Left kidney (tissue), 8 donors: ENCODE measurements at places on chromosomes 7 and 10.

DNA sequence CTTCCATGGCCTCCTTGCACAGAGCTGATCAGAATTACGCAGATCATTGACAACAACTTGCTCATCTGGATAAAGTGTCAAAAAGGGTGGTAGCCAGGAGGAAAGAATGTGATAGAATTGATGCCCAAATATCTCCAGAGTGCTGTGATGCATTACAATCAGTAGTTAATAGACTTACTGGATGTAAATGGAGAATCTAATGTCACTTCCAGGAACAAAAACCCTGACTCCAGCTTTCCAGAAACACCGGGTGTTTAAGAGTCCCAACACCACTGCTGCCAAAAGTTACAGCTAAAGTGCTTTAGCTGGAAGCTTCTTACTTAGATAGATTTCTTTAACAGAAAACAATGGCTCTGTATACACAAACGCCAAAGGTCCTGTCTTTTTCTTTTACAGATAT lies 25.7 kb upstream of the OSBPL3 start:
- no peak for DNase-seq

DNA sequence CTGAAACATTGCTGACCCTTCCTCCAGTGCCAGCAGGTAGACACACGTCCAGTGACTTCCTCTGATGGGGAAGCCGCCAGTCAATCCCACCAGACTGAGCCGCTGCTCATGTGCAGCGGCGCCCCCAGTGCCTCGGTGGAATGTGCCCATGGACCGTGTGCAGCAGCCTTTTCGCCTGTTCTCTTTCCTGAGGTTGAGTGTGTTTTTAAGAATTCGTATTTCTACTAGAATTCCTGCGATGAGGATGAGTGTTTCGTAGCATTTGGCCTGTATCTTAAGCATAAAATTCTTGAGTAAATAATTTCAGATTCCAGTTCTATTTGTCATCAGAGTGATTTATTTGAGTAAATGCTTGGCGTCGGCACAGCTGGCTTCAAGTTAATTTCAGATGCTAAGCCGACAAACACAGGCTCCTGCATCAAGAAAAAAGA lies 35.4 kb downstream of the BNIP3 start:
- DNase-seq, result no peak

DNA sequence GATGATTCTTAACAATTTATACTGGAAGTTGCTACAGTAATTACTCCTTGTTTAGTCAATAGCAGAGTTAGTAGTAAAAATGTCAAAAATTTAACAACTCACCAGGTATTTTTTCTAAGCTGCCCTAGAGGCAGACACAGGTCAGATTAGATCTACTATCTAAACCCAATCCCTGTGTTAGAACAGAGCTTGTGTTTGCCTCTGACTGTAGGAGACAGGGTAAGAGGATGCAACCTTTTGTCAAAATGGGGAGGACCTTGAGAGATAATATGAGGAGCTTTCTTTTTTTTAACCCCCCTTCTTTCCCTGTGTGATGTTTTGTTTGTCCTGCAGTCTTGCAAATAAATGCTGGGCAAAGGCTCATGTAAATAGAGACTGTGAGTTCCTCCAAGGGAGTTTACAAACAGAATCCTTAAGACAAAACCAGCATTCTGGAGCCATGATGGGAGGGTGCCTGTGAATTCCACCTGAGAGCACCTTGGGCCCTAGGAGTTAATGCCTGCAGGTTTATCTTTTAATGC lies 353.1 kb downstream of the GATA3 start:
- DNase-seq, result no peak

- DNase-seq, result peak; percentile 92
Measured at GRCh38 chr7:155069992-155070751, at the start of gene HTR5A. TSS of gene HTR5A (plus strand) at chr7:155070324. CDS start at chr7:155070900, 576 bp downstream.

GRCh38 chr10:116287906-116288501 lies 15.0 kb upstream of the GFRA1 start:
- peak; percentile 55 for DNase-seq

GRCh38 chr10:29249018-29249417 lies 39.9 kb upstream of the LYZL1 start:
- no peak for DNase-seq

DNA sequence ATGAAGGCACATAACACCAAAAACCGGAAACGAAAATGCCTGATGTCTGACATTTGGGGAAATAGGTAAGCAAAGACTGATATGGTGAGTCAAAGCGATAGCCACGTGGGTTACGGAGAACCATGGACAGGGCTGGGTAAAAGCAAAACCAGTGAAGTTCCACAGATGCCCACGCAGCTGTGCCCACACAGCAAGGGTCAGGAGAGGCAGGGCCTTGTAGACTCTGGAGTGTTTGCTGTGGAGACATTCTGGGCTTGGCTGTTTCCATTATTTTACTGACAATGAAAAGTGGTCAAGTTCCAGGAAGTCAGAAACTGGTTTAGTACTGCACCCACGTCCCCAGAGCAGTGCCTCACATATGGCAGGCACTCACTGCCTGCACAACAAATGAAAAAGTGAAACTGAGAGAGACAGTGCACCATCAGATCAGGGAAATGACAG lies 148.7 kb downstream of the ZMYND11 start:
- no peak for DNase-seq

GRCh38 chr7:94394109-94394436 lies 622 bp upstream of the COL1A2 start:
- no peak for DNase-seq

- no peak for DNase-seq
Measured at GRCh38 chr10:73786512-73786885, 1.1 kb downstream of the ZSWIM8 start.

GRCh38 chr10:15351099-15351820 lies 19.8 kb downstream of the FAM171A1 start:
- no peak for DNase-seq

DNA sequence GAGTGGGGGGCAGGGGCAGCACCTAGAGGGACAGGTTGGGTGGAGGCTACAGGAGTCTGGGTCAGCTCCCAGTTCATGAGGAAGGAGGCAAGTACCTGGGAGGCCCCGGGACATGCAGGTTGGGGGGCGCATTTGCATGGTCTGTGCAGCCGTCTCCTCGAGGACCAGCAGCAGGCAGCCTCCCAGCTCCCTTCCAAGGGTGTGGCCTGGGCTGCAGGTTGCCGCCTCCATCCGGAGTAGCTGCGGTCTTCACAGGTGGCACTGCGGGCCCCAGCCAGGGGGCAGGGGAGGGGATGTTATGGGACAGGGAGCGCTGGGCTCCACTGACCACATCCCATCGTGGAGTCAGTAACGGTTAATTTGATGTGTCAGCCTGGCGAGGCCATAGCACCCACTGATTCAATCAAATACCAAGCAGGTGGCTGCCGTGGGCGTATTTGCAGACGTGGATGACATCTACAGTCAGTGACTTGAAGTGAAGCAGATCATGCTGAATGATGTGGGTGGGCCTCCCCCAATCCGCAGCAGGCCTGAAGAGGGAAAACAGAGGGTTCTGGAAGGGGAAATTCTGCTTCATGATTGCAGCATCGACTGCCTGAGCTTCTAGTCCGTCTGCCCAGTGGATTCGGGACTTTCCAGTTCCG lies 81.6 kb downstream of the PRKAG2 start:
- DNase-seq, result no peak

DNA sequence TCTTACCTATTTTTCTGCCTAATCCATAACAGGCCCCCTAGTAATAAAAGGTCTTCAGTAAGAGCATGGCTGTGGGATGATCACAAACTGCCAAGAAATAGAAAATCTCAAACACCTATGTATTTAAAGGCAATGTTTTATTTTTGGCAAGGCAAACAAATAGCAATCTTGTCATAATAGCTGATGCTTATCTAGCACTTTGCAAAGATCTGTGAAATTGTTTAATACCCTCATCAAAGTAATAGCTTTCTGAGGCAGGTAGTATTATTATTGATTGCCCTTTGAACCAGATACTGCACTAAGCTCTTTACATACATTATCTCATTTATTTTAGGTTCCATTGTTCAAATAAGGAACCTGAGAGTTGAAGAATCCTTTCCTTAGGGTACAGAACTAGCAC lies 1.6 kb upstream of the CADPS2 start:
- DNase-seq, result no peak

- DNase-seq, result no peak
Measured at GRCh38 chr10:8095959-8096358, 41.5 kb downstream of the GATA3 start.

GRCh38 chr7:122309421-122309820 lies 4.9 kb upstream of the FEZF1 start:
- DNase-seq, result no peak
